ENCODE measurements at places on chromosomes 6 and 20.
A peak's percentile ranks its signal among the peaks of the same experiment; 100 is the strongest.

GRCh38 chr6:18473755-18474154 lies 86.6 kb downstream of the RNF144B start:
- DNase-seq, result no peak

- peak; percentile 53 for DNase-seq
Measured at GRCh38 chr6:107657755-107658461, 166.2 kb downstream of the SCML4 start.

DNA sequence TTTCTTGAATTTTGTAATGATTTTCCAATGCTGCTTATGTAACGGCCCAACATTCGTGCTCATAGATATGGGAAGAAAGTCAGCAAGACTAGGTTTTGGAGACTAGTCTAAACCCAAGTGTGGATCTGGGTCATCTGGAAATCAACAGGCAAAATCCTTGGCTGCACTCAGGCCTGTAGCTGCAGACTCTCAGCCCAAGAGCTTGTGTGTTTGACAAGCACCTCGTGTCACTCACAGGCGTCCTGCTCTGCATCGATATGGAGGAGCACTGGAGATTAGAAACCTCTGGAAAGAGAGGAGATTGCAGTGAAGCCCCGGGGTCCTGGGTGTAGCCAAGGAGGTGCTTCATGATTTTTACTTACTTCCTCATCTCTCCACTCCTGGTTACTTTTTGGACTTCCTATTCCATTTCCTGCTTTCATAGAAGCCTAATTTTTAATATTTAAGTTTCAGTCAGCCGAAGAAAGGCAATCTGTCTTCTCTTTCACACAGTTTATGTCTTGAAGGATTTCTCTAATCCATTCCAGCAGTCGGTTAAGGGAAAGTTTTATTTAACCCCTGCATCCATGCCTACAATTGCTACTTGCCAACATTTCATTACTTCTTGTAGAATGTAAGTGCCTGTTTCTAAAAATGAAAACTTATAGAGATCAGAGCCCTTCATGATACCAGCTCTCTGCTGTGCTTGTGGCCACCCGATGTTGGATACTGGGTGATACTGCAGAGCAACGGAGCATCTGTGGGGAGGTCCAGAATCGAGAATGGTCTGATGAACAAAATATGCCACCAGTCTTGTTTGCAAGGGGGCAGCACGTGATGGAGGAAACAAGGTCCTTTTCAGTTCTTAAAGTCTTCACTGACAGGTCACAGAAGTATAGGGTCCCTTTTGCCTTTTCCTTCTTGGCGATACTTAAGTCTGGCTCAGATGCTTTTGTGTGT lies 296.3 kb downstream of the QKI start:
- DNase-seq, result no peak

DNA sequence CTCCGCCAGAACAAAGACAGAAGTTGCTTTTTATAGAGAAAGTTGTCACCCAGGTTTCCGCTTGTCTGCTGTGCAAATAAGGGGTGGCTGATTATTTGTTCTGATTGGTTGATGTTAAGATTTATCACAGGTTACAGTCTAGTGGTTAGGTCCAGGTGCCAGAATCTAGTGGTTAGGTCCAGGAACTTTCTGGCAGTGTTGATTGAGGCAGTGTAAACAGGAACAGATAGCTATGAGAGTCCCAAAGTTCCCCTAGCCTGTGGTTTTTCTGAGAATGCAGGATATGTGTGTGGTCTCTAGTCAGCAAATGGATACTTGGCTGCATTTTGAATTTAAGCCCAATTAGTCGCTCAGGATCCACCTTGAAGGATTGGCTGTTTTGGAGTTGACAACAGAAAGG lies 148.0 kb downstream of the TMEM200A start:
- peak; percentile 27 for DNase-seq

- no peak for DNase-seq
Measured at GRCh38 chr6:167643223-167643622, 183.5 kb upstream of the AFDN start.

GRCh38 chr6:43274916-43275597 lies 23.0 kb upstream of the SLC22A7 start:
- DNase-seq, result no peak

- no peak for DNase-seq
Measured at GRCh38 chr6:70270287-70271005, 32.4 kb downstream of the COL9A1 start.

- no peak for DNase-seq
Measured at GRCh38 chr6:133359256-133359655, 118.1 kb downstream of the EYA4 start.

DNA sequence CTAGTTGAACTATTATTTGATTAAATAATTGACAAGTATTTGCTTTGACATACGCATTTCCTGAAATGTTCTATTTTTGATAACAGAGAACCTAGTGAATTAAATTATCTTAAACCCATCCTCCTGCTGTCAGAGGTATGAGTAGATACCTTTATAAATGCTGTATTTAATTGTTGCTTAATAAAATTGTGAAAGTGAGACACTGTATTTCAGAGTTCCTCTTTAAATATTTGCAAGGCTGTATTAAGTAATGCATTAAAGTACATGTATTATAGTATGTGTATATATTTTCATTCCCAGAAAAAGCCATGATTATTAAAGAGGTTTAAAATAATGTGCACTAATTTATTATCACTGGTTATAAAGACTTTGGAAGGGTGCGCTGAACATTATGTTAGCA lies 483.8 kb downstream of the TFAP2B start:
- DNase-seq, result no peak

DNA sequence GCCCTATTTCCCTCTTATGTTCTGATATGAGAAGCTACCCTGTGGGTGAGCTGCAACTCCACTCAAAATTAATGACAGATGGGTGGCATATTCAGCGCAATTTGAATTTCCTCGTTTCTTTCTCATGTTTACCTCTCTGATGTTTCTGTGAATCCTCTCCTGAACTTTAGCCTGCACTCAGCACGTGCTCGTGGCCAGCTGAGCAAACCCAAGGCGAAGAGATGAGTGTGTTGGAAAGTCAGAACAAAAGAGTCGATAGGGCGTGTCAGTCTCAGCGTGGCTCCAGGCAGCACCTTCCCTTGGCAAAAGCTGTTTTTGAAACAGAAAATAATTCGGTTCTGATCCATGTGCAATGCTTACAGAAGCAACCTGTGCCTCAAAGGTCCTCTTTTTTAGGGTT lies 226.1 kb upstream of the GMDS start:
- DNase-seq, result no peak

DNA sequence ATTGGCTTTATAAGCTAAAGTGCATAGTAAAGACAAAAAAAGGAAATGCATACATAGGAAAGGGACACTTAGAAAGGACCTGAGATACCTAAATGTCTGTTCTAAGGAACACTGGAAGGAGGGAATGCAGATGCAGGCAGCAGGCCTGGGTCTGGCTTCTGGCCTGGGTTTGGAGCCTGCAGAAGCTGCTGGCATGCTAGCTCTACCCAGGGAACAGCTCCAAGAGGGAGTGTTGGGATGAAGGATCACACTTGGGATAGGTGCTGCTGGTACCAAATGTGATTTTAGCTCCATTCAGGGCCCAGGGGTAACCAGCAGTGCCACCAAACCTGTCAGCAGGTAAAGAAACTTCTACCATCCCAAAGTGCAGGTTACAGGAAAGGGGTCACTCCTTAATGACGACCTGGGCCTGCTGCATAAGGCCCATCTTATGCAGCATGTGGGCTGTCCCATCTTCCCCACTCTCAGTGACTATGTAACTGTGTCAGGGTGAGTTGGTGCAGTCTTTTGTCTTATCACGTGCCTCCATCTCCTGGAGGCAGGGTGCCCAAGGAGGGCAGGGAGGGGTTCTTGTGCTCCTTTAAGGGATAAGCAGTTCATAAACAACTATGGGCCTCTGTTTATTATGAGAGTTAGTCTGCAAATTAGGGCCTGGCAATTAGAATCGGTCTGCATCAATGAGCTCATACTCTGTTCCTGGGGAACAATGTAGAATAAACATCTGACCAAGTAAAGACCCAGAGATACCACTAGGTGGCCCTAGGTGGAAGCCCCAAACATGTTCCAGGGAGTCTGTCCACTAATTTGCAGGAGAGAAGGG lies 26.9 kb downstream of the DDX27 start:
- no peak for DNase-seq

GRCh38 chr6:39821742-39822532 lies 29.8 kb downstream of the DAAM2 start:
- no peak for DNase-seq

DNA sequence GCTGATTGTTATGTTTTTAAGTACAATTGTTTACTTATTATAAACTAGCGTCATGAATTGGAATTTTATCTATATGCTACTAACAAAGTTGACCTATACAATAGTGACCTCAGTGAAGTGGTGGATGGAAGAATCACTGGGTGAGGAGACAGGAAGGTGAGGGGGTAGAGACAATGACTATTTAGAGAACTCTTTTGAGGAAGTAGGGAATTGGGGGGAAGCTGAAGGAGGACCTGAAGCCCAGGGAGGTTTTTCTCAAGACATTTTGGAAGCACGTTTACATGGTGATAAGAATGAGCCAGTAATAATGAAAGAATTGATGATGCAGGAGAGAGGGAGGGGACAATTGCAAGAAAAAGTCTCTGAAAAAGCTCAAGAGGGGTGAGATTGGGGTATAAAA lies 96.4 kb downstream of the RPS12 start:
- no peak for DNase-seq

- DNase-seq, result no peak
Measured at GRCh38 chr6:30830438-30830837, 53.9 kb upstream of the DDR1 start.

DNA sequence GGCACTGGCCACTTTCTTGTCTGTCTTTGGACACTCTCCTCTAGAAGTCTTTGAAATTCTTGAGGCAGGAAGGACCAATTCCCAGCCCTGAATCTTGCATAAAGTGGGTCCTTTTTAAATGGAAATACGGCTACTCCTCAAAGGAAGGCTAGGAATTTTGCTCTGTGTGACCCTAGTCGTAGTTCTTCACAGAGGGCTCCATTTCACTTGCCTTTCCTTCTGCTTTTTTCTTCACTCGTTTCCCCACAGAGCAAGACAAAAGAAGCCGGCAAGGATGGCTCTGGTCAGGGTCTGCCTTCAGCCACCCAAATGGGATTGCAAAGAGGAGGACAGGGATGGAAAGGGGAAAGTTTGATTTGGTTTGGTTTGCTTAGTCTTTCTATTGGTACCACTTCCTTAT lies 25.8 kb downstream of the HLA-E start:
- DNase-seq, result no peak

- no peak for DNase-seq
Measured at GRCh38 chr6:138440758-138441357, 36.8 kb downstream of the HEBP2 start.

DNA sequence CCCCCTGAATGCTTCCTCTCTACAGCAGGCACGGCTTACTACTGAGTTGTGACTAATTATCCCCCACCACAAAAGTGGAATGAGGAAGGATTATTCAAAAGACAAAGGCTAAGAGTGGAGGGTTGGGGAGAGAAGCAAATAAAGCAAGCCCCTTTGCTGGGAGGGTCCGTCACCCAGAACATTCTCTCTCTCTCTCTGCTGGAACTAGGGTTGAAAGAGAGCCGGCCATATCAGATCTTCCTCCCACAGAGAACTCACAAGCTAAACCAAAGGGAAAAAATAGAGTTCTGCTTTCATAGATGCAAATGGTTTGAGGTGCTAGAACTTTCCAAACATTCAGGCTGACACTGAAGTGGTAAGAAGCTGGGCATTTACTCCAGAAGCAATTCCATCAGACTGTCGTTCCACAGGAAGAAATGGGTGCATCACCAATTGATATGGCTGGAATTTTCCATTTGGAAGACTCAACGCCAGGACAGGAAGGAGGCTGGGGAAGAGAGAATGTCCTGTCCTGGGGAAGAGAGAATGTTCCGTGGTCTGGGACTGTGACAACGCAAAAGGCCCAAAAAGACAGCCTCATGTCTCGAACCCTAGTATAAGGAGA lies 7.9 kb downstream of the ZMYND8 start:
- no peak for DNase-seq

DNA sequence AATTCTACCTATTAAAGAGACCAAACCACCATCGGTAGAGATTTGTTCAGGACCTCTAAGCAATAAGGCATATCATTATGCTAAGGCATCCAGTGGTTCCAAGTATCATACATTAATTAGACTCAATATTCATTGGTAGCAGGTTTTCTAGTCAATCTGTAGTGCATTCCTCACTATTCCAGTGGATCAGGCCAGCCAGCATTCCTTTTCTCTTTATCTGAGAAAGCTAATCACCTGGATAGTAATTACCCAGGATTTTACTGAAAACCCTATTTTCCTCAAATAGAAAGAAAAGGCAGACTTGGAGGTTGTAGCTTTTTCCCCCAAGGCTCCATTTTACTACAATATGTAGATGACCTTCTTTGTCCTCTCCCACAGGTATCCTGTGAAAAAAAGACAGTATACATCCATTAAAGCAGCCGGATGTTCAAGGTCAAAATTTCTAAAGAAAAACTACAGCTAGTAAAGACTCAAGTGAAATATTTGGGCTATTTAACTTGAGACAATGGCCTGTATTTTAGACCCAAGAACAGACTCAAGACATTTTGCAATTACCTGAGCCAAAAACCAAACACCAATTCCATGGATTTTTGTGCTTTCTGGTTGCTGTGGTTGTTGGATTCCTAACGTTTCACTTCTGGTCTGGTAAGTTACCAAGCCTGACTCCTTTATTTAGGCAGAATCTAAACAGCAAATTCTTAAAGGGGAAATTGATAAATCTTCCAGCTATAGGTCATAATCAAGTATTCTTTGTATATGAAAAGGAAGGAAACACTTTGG lies 149.1 kb upstream of the MOCS1 start:
- no peak for DNase-seq

DNA sequence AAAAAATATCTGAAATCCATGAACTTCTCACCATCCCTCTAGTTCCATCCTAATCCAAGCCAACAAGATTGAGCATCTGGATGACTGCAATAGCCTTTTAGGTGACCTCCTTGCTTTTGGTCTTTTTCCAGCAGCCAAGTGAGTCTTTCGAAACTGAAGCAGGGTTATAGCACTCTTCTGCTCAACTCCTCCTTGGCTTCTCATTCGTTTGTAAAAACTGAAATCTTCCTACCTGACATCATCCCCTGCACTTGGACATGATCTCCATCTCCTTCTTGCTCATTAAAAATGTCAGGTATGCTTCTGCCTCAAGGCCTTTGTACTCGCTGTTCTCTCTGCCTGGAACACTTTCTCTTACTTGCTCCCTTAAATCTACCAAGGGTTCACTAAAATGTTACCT lies 46.0 kb downstream of the STX7 start:
- DNase-seq, result no peak

GRCh38 chr6:44235891-44236516 lies 10.9 kb upstream of the HSP90AB1 start:
- no peak for DNase-seq

DNA sequence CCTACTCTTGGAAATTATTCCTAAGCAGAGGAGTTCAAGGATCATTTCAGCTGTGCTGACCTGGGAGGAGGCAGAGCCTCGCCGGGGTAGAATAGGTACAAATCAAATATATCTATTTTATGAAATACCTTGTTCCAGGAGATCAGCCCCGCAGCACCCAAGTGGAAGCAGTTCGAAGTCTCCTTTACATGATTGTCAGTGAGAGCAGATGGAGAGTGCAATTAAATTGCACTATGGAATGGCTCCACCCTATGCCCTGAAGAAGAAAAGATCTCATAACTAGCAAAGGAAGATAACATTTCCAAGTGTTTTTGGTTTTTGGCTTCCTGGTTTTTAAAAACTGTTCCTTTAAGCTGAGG lies 31.4 kb downstream of the DUSP22 start:
- DNase-seq, result no peak

Data from stimulated activated CD4-positive, alpha-beta T cell treated with anti-CD3 and anti-CD28 coated beads, Interleukin-15, amount 100 ng/mL, for 48 hours (primary cell).